ENCODE measurements at places on chromosomes 3 and 15. TPM values are rescaled to one million over a fixed set of nuclear protein-coding genes. Genes with fewer than 3 reads are reported as not detected.

ISLR2 gene
- total RNA-seq = 1.2 TPM

RHOV gene
- total RNA-seq = not detected

MEX3B gene
- total RNA-seq = 2.3 TPM

CCR9 gene
- total RNA-seq = not detected

CFAP100 gene
- not detected for total RNA-seq

APOD gene
- 369 TPM for total RNA-seq

OR5K2 gene
- total RNA-seq = not detected

DNA sequence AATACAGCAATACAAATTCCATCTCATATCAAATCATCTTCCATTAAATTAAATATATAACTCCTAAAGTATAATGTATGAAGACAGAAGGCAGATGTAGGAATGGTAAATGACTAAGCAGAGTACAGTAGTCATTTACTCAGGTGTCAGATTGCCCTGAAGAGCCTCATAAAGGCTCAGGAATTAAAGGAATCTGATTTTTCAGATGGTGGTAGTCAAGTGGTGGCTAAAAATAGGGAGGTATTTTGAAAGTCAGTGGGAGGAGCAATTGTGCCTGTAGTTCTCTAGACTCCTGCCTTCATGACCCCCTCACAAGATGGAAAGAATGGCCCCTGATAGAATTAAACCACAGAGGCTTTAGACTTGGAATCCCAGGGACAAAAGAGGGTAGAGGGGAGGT, 142.7 kb upstream of the SYNPR start:
- no peak for ATAC-seq

DNA sequence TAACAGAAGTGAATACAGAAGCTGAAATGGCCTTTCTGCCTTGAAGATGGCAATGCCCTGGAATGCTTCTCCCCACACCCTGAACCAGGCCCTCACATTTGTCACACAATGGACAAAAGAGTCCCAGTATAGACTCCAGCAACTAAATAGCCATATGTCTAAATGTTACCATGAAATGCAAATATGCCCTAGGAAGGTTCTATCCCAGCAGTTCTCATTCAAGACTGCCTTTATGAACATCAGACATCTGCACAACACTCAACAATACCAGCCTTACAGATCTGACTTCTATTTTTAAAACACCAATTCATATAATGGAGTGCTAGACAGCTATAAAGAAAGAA, 7.9 kb downstream of the ITGB5 start:
- no peak for ATAC-seq

DNA sequence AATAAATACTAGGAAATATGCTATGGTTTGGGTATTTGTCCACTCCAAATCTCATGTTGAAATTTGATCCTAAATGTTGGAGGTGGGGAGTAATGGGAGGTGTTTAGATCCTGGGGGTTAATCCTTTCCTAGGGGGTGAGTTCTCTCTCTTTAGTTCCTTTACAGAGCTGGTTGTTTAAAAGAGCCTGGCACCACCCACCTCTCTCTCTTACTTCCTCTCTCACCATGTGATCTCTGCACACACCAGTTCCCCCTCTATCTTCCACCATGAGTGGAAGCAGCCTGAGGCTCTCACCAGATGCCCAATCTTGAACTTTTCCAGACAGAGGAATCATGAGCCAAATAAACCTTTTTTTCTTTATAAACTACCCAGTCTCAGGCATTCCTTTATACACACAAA, 10.5 kb downstream of the SLC24A5 start:
- ATAC-seq = no peak

- ATAC-seq = no peak
Observed at GRCh38 chr3:43239755-43240154, 46.6 kb upstream of the SNRK start.

DNA sequence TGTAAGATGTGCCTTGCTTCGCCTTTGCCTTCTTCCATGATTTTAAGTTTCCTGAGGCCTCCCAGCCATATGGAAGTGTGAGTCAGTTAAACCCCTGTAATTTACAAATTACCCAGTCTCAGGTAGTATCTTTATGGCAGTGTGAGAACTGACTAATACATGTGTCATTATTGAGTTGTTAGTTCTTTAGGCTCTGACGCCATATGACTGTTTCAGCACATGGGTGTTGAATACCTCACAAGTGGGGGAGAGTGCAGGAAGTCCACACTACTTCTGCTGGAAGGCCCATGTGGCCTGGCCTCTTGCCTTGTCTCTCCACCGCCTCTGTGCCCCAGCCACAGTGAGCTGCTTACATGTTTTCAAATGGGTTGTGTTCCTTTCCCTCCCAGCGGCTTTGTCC, 28.5 kb downstream of the MFSD1 start:
- ATAC-seq = no peak

DNA sequence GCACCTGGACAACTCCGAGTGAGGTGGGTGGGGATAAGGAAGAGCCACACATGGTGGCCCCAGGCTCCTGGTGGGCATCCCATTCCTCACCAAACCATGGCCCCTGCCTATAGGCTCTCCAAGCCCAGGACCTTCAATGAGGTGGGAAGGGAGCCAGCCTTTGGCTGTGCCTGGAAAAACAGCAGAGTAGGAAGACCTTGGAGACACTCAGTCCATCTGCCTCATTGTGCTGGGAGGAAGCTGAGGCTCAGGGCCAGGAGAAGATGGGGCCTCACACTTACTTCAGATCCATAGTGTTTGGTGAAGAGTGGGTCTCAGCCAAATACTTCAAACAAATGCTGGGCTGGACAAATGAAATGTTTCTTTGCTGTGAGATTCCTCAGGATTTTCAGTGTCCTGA, 47.4 kb upstream of the APEH start:
- no peak for ATAC-seq

- ATAC-seq = no peak
Observed at GRCh38 chr3:124784686-124785382, 54.6 kb downstream of the UMPS start.

- ATAC-seq = no peak
Observed at GRCh38 chr15:89406940-89407607, 72.5 kb upstream of the POLG start.

- no peak for ATAC-seq
Observed at GRCh38 chr3:60657972-60658371, 593.3 kb downstream of the FHIT start.

DNA sequence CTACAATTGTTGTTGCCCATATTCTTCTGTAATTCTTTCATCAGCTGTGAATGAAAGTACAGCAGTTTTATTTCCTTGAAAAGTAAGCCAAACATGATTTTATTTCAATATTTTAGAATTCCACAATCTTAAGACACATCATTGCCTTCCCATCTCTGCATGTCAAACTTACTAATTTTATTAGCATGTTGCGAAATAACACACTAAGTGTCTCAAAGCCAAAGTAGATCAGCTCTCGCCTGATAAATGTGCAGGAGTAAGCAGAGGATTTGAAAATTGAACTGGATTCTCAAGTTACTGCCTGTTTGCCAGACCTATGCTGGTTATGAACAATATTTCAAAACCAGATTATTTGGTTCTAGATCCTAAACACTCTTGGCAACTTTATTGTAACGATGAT, 25.7 kb downstream of the TGFBR2 start:
- ATAC-seq = peak; percentile 65

GRCh38 chr3:72657666-72658065, 190.6 kb downstream of the SHQ1 start:
- no peak for ATAC-seq

DNA sequence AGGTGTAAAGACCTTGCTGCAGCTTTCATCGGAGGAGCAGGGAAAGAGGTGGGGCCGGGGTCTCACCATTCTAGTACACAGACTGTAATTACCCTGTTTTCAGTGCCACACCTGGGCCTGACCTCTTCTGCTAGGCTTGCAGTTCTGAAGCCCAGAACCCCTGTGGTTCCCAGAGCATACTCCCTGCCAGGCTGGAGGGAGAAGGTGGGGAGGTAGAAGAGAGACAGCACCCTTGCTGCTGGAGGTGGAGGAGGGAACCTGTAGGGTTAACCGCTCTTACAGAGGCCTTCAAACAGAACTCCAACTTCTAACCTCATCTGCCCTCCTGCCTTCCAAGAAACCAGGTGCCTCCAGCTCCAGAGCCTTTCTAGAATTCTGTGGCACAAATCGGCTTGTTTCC, 27.0 kb downstream of the PCOLCE2 start:
- no peak for ATAC-seq

GRCh38 chr3:130414457-130414856, 69.0 kb downstream of the COL6A5 start:
- ATAC-seq = no peak

- no peak for ATAC-seq
Observed at GRCh38 chr15:77748078-77749064, 115.7 kb upstream of the LINGO1 start.

DNA sequence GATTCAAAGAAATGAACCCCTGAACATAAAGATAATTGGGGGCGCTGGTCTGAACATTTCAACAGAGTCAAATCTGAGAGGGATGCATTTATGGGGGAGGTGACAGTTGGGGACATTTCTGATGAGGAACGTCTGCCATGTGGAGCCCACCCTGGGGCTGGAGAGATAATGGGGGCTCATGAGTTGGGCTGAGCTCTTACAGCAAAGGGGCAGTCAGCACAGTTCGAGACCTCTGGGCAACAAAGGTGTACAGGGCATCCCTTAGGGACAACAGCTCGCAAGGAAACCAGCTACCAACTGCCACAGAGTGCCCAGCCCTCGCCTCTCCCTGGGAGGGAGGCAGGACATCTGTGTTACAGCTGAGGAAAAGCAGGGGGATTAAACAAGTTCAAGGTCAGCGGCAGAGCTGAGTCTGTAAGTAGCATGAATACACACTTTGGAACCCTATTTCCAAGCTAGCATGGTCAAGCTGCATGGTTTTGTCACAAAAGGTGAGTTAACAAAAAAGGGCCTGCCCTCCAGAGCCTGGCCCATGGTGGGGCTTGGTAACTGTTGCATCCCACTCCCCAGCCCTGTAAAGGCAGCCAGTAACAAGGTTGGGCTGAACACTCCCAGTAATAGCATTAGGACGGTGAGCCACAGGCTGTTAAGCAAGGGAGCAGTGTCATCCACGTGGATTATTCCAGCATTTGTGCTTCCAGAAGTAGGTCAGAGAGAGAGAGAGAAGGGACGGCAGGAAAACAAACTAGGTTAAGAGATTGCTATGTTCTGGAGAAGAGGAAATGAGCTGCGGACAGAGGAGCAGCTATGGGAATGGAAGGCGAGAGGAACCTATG, 4.3 kb downstream of the GNB5 start:
- ATAC-seq = peak; percentile 67

All from gastroesophageal sphincter (tissue), 4 donors.